GM23338 (cell line): ENCODE measurements at places on chromosomes 5 and 9.

DNA sequence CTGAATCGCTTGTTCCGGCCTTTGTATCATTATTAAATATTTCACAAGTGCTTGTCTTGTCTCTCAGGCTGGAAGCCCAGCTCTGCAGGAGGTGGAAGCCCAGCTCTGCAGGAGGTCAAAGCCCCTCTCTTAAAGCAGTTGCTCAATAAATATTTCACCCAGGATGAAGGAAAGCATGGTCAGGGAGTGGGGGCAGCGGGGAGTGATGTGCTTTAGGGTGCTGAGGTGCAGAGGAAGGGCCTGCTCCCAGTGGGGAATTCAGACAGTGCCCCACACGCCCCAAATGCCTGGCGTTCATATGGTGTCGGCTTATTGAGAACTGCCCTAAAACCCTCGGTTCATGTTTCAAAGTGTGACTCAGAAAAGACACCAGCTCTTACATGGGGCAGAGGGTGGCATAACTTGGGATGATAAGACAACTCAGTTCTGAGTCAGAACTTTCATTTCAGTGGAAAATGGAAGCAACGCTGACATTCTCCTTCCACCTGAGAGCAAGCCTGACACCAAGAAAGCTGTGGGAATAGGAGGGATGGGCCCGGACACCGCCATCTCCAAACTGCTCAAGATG is 114.3 kb upstream of the DAP start:
- no peaks in the 10 kb centered on the region for H3K36me3 ChIP-seq
- no peak overlapping the region for H3K4me3 ChIP-seq
- no peak overlapping the region for H3K27ac ChIP-seq
- DNase-seq: no peak
- no peaks in the 10 kb centered on the region for H3K27me3 ChIP-seq
- H3K4me1 ChIP-seq: peaks cover 5% of the 10 kb centered on the region

DNA sequence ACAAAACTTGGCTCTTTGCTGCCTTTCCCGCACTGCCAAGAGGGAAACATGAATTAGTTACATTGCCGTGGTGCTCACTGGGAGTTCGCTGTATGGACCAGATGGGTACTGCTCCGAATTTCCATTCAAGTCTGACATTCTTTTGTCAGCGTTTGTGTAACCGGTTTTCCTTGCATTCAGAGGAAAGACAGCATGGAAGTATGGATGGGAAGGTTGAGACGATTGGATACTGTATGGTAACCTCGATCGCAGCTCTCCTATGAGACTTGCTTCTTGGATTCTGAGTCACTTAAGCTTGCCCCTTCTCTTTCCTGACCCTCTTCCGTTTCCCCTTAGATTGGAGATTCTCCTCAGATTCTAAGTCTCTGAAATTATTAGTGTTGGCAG is 625 bp upstream of the UBLCP1 start:
- DNase-seq: peak; percentile 51
- peak overlapping the region; percentile 93 for H3K27ac ChIP-seq
- peaks cover 4% of the 10 kb centered on the region; the same call in 1 of the 2 replicates for H3K27me3 ChIP-seq
- H3K36me3 ChIP-seq: no peaks in the 10 kb centered on the region

- no peaks in the 10 kb centered on the region for H3K36me3 ChIP-seq
- no peak overlapping the region for H3K4me3 ChIP-seq
- no peaks in the 10 kb centered on the region for H3K27me3 ChIP-seq
- peak; percentile 19 for DNase-seq
- no peak overlapping the region for H3K27ac ChIP-seq
Observed at GRCh38 chr5:36796155-36796554, 80.4 kb upstream of the NIPBL start.

DNA sequence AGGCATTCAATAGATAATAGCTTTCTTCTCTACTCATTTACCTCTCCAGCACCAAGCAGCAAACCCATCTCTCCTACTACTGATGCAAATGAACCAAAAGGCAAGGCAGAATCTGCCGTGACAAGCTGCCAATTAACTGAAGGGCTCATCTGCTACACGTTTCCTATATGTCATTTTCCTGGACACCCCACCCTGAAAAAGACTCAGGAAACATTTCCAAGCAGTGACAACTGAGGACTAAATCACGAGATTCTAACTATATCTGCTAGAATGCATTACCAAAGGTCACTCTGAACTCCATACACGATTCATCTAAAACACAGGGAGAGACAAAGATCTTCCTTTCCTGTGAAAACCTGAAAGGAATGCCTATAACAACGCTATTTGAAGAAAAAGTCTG is 12.9 kb downstream of the PLPP1 start:
- H3K27me3 ChIP-seq: no peaks in the 10 kb centered on the region
- peaks cover 32% of the 10 kb centered on the region for H3K4me1 ChIP-seq
- no peak for DNase-seq
- H3K4me3 ChIP-seq: no peak overlapping the region

- no peak for DNase-seq
- no peaks in the 10 kb centered on the region for H3K36me3 ChIP-seq
- no peak overlapping the region for H3K4me3 ChIP-seq
- peaks cover 17% of the 10 kb centered on the region for H3K4me1 ChIP-seq
- H3K27ac ChIP-seq: no peak overlapping the region
- no peaks in the 10 kb centered on the region for H3K27me3 ChIP-seq
Observed at GRCh38 chr9:106753155-106753671, 109.8 kb upstream of the ZNF462 start.

DNA sequence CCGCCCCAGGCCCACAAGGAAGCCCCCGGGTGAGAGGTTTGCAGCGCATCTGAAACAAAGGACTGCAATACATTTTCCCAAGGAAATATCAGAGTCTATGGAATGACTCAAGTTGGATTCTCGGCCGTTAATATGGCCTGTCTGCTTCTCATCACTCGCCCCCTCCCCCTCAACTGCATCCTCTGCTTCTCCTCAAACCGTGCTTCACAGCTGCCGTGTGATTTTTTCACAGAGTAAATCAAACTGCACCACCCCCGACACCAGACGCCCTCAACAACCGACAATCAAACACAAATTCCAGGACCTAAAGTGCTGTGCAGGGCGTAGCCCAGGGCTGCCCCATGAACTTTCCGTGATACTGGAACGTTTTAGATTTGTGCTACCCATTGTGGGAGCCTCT is 176.9 kb downstream of the ROR2 start:
- DNase-seq: no peak
- H3K27me3 ChIP-seq: no peaks in the 10 kb centered on the region
- peaks cover 15% of the 10 kb centered on the region for H3K4me1 ChIP-seq
- H3K36me3 ChIP-seq: no peaks in the 10 kb centered on the region
- H3K27ac ChIP-seq: no peak overlapping the region
- H3K4me3 ChIP-seq: no peak overlapping the region

- H3K4me1 ChIP-seq: no peaks in the 10 kb centered on the region
- 0 out of 2 replicates have a peak, but pooled peaks cover 4% of the 10 kb centered on the region for H3K36me3 ChIP-seq
- no peak overlapping the region for H3K27ac ChIP-seq
- DNase-seq: no peak
- H3K4me3 ChIP-seq: no peak overlapping the region
- no peaks in the 10 kb centered on the region for H3K27me3 ChIP-seq
Observed at GRCh38 chr5:99089822-99090549, 161.2 kb upstream of the CHD1 start.
